ENCODE measurements at places on chromosomes 3 and 15.

DNA sequence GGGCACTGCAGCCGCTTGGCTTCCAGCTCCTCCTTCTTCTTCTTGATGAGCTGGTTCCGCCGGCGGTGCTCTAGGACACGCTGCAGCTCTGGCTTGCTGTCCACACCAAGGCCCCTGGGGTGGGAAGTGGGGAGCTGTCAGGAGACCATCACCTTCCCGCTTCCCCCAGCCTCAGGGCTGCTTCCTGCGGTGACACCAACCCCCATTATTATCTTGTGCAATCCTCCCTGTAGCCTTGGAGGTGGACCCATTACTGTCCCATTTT lies 10.0 kb downstream of the FAM107A start:
- no peak for DNase-seq

- DNase-seq: no peak
These were observed 29.7 kb downstream of the MRPS11 start for GRCh38 chr15:88497109-88497765.

DNA sequence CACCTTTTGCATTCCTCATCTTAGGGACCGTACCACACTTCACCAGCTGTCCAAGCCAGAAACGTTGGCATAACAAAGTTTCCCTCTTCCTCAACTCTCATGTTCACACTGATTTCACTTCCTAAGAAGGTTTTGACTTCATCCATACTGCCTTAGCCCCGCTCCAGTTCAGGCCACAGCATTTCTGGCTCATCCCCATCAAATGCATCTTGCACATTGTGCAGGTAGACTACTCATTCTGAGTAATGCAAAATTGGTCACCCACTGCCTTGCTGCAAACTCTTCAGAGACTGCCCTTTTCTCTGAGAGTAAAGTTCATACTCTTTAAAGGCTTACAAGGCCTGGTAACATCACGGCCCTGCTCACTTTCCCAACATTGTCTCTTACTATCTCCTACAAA lies 8.8 kb downstream of the NUSAP1 start:
- DNase-seq: no peak

DNA sequence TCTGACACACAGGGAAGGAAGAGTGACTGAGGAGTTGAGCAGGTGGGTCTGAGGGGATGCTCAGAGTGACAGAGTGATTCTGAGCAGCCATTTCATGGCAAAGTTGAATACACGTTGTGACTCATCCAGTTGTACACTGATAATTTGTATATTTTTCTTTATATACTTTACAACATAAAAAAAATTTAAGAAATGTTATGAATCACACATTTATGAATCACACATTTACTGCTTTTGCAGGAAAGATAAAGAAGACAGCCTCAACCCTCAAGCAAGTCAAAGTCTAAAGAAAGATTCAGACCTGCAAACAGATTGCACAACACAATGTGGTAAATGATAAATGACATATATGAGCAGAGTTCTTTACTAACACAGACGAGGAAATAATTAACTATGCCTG lies 21.0 kb upstream of the CHMP2B start:
- DNase-seq: peak; percentile 30

DNA sequence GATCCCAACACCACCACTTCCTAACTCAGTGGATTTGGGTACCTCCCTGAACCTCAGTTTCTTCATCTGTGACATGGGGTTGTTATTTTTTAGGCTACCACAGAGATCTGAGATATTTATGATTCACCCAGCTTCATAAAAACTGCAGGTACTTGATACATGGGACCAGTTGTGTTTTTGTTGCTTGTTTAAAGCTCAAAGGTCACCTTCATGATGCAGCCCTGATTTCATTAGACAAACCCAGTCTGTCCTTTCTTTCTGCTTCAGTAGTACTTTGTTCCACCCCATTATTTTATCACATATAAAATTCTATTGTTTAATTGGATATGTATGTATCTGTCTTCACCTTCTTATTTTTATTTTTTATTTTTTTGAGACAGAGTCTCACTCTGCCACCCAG lies 57.4 kb upstream of the C15orf61 start:
- DNase-seq: no peak

GRCh38 chr15:42903388-42904324 lies 16.9 kb downstream of the TTBK2 start:
- no peak for DNase-seq

- no peak for DNase-seq
These were observed 15.2 kb downstream of the EFCC1 start for GRCh38 chr3:129016356-129016719.

DNA sequence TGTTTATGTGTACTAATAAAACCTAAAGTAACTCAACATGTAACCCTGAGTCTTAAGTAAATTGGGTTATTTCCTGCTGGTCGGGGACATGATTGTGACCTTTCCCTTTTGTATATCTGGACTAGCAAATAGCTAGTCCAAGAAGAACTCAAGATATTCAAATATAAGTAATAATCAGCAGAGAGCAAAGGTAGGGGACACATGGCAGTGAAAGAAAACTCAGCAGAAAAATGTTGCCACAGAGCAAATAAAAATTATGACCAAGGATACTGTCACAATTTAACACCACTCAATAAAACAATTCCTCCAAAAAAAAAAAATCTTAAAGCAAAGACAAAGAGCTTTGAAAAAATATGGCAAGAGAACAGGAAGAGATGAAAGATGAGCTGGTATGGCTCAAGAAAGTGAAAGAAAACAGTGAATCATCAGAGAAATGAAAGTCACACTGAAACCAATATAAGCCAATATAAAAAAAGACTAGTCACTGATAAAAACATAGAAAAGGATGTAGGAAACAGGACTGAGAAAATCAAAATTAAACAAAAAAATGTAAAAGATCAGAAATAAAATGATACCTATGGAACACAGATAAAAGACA lies 43.4 kb downstream of the HLTF start:
- DNase-seq: peak; percentile 25

Data from AG20443 (cell line).